ENCODE measurements at places on chromosomes 2 and 18.

DNA sequence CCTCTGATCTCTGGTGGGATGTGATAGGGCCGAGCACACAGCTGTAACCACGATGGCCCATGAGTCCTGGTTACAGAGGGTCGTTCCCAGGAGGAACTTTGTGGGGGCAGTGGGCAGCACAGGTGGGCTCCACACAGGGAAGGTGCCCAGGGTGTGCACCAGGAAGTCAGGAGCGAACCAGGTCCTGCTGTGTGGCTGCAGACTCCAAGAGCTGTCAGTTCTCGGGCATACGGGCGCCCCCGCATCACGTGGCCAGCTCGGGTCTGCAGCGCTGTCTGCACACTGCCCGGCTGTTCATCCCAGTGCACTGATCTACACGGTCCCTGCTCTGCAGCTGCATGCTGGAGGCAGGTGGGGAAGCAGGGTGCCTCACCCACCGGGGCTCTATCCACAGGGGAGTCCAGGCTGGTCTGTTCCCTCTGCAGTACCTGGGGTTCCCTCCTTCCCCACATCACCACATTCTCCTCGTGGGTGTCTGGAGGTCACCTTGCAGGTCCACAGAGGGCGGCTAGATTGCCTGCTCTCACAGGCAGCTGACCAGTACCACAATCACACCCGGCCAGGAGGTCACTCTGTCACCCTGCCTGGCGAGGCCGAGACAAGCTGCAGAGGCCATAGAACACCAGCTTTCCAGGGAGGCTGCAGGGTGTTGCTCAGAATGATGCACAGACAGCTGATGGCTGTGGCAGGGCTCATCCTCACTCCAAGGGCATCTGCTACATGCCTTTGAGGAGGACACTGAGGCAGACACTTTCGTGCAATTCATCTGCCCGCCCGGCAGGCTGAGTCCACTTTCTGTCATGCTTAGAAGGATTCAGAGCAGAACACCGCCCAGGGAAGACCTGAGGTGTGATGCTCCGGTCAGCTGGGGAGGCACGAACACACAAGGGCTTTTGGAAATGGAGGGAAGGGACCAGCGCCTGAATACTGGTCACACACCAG is 202.7 kb downstream of the EIPR1 start:
- DNase-seq = no peak

- DNase-seq = no peak
Measured at GRCh38 chr2:221818616-221819320, 246.7 kb upstream of the EPHA4 start.

GRCh38 chr2:20620271-20620681 is 30.6 kb downstream of the HS1BP3 start:
- no peak for DNase-seq

DNA sequence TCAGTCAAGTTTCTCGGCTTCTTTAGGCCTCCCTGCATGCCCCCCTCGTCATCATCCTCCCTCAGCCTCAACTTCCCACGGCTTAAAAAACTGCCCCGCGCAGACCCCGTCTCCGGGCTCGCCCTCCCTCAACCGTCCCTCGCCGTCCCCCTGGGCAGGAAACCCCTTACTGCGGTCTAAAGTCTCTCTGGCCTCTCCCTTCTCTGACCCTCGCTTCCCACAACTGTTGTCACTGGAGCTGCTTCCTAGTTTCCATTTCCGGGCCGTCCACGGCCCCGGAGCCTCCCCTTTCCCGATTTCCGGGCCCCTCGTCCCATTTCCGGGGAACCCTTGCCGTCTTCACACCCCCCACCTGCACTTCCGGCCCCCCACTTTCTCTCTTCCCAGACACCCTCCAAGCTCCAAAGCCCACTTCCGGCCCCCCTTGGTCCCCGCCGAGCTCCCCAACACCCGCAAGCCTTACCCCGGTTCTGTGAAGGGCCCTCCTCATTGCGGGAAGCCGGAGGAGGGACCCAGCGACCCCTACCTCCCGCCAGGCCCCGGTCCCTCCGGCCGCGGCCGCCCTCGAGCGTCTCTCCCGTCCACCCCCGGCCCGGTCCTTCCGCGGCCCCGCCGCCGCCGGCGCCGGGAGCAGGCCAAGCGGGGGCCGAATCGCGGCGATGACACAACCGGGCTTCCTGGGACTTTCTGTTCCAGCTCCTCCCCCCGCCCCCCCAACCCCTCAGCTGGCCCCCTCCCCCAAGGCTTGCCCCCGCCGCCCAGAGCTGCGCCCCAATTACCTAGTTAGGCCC is 513 bp downstream of the TRIP12 start:
- DNase-seq = peak; percentile 75

DNA sequence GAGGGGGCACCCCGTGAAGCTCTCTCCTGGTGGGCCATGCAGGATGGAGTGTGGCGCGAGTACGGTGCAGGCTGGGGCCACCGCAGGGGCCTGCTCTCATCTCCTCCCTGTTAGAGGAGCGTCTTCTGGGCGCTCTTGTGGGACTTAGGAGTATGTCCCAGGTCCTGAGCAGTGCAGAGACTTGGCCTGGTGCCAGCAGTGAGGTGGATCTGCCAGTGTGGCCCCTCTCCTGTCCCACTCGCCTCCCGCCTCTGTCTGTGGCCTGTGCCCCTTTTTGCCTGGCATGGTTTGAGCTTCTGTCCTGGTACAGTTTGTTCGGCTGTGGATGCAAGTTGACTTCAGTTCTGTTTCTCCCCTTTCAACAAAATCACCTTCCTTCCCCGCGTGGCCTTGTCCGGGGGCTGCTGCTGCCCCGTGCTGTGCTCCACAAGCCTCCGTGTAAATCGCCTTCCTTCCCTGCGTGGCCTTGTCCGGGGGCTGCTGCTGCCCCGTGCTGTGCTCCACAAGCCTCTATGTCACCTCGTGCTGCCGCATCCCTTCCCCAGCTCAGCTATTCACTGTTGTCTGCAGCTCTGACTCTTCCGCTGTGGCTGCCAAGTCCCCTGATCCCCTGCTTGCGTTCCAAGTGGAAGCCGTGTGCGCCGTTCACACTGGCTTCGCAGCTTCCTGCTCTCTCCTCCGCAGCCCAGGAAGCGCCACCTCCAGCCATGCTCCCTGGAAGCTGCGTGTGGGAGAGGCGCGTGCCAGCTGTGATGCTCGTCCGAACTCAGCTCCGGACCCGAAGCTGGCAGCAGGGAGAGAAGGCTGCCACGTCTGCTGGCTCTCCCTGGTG is 13.7 kb downstream of the LDLRAD4 start:
- DNase-seq = no peak

DNA sequence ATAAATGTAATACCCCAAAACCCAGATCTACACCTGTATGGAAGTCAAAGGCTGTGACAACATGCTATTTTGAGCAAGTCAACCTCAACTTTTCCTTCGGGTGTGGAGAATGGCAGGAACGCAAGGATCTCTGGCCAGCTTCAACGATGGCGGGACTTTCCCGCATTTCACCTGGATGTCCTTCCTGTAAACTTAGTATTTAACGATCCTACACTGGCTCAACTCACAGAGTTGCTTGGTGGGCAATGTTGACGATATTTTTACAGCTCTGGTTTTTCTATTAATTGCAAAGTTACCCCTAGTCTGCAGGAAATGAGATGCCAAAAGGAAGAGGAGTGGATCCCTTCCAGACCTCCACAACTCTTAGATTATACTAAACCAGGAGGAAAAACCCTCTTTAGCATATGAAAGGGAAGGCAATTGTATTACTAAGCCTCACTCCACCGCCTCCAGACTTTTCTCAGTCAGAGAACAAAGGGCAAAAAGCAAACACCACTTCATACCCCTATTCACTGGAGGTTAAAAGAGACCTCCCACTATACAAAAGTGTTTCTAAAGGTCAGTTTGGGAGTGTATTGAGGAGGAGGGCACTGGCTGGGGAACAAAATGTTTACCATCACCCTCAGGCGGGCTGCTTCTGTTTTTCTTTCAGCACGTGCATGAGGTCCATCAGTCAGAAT is 56.5 kb upstream of the ACVR1 start:
- no peak for DNase-seq

- DNase-seq = no peak
Measured at GRCh38 chr18:45008694-45009413, 328.2 kb downstream of the SETBP1 start.

DNA sequence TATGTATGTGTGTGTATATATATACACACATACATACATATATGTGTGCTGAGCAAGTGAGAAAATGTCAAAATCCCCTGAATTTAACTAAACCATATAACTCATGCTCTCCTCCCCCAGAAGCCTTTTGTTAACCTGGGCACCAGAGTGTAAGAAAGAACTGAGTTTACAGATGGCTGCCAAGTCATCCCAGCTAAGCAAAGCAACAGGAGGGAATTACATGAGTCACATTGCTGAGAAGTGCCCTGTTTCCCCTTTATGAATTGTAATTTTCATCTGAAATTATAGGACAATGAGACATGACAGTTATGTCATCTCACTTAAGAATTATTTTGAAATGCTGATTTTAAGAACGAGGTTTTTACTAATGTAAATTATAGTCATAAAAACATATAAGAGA is 29.9 kb downstream of the SCN7A start:
- no peak for DNase-seq

GRCh38 chr18:63971320-63972001 is 1.6 kb downstream of the SERPINB8 start:
- peak; percentile 23 for DNase-seq

DNA sequence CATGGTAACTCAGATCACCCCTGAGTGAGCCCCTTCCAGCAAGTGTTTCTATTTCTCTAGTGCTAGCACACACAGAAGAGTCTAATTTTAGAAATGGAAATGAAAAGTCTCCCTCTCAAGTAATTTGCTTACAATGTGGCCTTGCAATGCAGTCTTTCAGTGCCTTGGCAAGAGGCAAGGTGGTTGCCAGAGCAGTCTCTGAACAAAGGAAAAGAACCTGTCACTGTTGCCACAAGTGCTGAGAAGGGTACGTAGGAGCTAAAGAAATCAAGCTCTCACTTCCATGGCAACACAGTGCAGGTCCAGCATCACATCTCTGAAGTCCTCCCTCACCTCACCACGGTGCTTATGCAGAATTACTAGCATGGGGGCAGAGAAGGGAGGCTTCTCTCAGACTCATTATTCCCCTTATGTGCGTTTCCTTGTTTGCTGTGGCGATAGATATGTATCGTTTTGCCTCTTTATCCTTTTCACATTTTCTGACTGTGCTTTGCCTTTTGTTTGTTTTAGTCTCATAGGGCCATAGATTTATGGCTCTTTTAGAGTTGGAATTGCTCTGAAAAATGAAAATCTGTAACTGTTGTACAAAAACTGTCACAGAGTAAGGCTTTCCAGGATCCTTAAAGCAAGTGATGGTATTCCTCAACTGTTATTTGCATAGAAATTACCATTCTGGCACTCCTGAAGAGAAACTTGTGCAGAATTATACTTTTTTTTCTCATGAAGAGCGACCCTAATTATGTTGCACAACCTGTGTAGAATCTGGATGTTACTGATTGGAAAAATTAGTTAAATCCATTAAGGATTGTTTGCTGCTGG is 164.8 kb downstream of the CCDC85A start:
- DNase-seq = no peak

DNA sequence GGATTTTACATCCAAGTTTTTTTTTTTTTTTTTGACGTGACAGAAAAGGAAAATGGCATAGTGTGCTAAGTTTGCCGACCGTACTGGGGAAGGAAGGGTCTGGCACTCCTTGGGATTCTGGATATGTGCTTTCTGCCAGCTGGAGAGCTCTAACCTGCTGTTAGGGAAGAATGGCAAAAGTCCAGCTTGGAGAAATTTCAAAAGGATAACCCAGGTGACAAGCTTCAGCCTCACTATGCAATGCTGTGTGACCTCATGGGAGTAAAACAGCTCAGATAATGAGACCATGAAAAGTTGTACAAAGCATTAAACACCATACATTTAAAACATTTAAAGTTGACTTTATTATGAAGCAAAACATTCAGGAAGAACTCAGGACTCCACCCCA is 10.3 kb upstream of the GPR45 start:
- no peak for DNase-seq

DNA sequence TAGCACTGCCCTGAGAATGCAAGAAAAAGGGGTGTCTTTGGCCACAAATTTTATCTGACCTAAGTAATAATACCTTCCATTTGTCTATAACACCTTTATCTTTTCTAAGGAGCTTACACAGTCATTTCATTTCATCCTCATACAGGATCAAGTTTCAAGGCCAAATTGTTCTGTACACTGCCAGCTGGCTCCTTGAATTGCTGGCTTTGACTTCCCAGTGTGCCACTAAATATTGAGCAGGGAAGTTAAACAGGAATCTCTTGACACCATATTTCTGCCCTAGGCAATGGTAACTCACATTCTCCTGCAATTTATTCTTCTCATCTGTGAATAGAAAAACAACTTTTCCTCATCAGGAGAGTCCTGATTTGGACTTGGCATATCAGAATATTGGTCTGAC is 195.1 kb upstream of the LRP1B start:
- DNase-seq = no peak

DNA sequence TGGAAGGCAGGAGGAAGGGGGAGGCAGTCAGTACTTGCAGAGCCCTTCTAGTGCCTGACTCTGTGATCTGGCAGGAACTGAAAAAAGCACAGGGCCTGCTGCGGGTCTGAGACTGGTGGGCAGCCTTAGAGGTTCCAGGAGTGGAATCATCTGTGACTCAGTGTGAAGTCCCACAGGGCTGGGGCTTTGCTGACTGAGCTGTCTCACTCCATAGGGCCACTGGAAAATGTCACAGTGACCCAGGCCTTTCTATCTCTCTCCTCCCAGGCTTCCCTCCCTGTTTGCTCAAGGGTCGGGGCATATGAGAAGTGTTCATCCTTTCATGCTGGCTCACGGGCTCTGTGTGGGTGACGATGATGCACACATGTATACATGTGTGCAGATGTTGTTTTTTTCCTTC is 47.1 kb upstream of the ZFP36L2 start:
- DNase-seq = no peak

- DNase-seq = no peak
Measured at GRCh38 chr2:96209011-96209728, 543 bp upstream of the STARD7 start.

DNA sequence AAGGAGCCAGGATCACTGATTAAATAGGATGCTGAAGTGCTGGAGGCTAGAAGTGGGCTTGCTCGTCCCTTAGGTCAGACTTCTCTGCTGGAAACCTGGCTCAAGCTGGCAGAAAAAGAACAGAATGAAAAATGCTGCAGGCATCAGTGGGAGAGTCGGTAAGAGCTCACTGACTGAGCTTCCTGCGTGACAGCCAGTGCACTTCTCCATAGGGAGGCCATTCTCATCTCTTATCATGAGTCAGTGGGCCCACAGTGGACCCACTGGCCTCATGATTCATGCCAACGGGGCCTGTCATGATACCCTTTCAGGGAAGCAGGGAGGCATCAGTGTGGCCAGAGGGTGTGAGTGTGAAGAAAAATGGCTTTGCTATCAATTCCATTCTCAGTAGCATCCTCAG is 498.2 kb downstream of the PTPRM start:
- DNase-seq = no peak

DNA sequence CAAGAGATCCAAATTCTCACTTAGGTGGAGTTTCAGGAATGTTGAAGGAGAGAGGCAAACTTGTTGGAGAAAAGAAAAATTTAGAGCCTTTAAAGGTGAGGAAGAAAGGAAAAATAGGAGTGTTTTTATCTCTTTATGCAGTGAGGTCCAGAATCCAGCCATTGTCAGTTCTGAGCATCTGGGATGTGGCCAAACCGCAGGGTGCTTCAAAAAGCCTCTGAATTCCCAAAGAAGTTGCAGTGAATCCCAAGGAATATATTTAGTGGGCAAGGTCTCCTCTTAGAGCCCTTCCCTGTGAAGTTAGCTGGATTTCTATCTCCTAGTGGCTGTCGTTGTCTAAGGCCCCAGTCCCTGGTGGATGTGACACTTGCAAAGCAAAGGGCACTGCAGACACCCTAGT is 51.2 kb downstream of the MTCL1 start:
- no peak for DNase-seq

GRCh38 chr2:236862961-236863728 is 222.5 kb upstream of the COPS8 start:
- peak; percentile 88 for DNase-seq

GRCh38 chr18:22872900-22873537 is 60.1 kb upstream of the RBBP8 start:
- DNase-seq = no peak
